ENCODE measurements at places on chromosomes 16 and 17.

GRCh38 chr17:17822189-17822588 is 14.6 kb downstream of the SREBF1 start:
- no peak for DNase-seq

DNA sequence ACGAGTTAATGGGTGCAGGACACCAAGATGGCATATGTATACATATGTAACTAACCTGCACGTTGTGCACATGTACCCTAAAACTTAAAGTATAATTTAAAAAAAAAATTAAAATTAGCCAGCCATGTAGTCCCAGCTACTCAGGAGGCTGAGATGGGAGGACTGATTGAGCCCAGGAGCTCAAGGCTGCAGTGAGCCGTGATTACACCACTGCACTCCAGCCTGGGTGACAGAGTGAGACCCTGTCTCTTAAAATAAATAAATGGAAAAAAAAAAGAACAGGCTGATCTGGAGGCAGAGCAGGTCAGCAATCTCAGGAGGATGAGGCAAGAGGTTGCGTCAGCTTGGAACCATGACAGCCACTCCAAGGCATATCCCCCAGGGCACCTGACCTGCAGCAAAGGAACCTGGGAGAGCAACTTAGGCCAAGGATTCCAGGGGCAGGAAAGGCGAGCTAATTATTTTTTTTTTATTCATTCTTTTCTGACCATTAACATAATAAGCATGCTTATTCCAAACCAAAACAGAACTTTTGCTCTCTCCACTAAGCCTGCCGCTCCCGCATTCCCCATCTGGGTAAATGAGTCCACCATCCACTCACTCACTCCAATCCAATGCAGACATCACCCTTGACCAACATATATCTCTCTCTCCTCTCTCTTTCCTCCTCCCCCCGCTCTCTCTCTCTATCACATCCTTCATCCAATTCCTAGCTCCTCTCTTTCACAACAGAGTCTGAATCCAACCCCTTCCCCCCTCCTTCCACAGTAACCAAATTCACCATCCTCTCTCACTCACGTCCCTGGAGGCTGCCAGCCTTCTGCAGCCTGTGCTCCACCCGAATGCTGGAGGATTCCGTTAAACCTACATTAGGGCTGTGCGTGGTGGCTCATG is 47.7 kb downstream of the TK2 start:
- no peak for DNase-seq

- DNase-seq, result no peak
Observed at GRCh38 chr16:85334718-85335583, 222.7 kb upstream of the CIBAR2 start.

GRCh38 chr16:55701442-55702319 is 45.9 kb downstream of the SLC6A2 start:
- DNase-seq, result peak; percentile 20

DNA sequence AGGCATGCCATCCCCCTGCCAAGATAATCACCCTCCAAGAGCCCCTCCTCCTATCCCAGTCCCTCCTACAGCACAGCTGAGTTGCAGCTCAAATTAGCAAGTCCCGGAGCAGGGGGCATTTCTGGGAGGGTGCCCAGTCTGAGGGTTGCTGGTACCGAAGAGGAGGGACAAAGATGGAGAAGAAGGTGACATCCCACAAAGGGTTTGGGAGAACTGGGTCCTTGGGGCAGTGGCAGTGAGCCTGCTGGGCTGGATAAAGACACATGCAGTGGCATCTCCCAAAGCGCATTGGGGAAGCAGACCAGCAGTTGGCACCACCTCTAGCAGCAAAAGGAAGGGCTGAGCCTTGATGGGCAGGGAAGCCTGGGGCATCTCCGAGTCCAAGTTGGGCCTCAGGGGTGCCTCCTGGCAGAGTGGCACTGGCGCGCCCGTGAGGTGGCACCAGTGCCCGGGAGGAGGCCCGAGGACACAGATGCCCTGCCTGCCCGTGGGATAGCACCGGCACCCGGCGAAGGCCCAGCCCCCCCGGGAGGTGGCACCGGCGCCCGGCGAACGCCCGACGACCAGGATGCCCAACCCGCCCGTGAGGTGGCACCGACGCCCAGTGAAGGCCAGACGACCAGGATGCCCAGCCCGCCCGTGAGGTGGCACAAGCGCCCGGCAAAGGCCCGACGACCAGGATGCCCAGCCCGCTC is 622 bp downstream of the TOM1L2 start:
- DNase-seq, result no peak

DNA sequence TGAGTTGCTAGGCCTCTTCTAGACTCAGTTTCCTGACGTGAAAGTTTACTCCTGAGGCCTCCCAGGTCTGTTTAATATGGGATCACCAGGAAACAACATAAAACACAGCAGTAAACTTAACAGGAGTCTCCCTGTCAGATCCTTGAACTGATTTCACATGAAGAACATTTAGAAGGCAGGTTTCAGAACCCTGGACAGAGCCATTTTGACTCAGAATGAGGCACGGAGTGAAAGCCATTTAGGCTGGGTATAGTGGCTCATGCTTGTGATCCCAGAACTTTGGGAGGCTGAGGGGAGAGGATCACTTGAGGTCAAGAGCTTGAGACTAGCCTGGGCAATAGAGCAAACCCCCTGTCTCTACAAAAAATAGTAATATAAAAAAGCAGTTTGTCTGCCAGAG is 289.1 kb downstream of the CA10 start:
- no peak for DNase-seq

All from stimulated activated CD4-positive, alpha-beta T cell treated with anti-CD3 and anti-CD28 coated beads, Interleukin-15, amount 100 ng/mL, for 48 hours (primary cell).